ENCODE measurements at places on chromosomes 7 and 10.

GRCh38 chr7:114109304-114109703 is 190.5 kb upstream of the PPP1R3A start:
- no peak for DNase-seq

DNA sequence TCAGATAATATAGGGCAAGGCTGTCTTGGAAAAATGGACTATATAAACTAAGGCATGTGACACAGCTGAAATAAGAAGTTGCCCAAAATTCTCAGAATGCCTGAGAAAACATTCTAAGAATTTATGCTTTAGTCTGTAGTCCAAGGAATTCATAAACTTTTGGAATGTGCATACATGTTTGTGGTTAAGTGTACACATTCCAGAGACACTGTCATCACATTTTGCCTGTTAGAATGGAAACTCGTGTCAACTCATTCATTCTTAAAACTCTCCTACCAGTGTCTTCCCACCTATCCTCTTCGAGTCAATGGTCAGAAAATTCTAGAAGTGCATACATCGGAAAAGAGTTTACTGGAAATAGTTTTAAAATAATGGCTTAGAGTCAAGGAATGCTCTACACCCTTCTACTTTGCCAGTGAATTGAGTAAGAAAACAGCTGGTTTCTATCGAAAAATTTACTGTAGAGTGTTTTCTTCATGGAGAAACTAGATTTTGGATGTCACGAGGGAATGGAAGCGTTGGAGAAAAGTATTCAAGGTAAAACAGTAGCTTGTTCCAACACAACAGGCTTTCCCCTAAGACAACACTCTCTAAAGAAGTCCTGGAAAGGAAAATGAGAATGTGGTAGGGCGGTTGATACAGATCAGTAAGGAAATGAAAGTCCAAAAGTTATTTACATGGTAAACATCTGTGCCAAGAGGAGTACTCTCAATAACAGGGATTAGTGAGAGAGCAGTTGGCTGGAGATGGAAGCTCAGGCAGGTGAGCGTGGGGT is 1177.6 kb upstream of the C7orf33 start:
- no peak for DNase-seq

GRCh38 chr7:43904533-43905208 is 1.7 kb downstream of the URGCP start:
- DNase-seq, result no peak

DNA sequence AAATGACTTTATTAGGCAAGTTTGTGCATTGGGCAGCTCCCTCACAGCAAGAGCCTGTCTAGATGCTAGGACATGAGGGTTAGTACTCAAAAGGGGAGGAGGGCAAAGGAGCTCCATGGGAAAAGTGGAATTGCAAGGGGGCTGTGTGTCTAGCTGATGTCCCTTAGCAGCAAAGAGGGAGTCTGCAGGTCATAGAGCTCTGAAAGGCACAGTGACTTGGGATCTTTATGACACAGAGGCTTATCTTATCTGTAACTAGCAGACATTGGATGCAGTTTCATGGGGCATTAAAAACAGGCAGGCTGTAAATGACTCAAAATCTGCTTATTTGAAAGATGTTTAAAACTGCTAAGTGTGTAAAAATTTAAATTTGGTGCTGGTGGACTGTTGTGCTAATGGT is 556.2 kb upstream of the FZD8 start:
- no peak for DNase-seq

GRCh38 chr10:29635711-29636144 is 957 bp upstream of the SVIL start:
- no peak for DNase-seq

GRCh38 chr7:69722843-69723242 is 124.6 kb downstream of the AUTS2 start:
- DNase-seq, result no peak

- DNase-seq, result no peak
Measured at GRCh38 chr7:18890134-18890533, 227.3 kb downstream of the TWIST1 start.

Data from activated CD4-positive, alpha-beta T cell treated with anti-CD3 and anti-CD28 coated beads, Interleukin-2, Interleukin-4, amounts not matched to agents 100 ng/mL and 50 ng/mL, durations not matched to agents 16 hours and 8 hours (primary cell).